ENCODE measurements at places on chromosomes 12 and 14.

DNA sequence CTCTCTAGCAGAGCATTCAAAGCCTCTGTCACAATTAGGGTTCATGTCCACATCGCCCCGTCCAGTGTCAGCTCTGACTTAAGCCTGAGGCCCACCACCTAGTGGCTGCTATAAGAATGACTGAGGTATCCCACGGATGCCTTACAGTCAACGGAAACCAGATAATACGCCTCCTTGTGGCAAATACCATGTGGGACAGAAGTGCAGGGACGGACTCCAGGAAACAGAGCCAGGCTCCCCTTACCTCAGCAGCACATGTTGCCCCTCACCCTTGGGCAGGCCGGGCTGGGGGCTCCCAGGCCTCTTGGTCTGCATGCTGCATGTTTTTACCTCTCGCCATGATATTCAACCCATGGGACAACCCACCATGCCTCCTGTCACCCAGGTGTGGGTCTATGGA lies 86.3 kb downstream of the VWF start:
- no peak for DNase-seq

- DNase-seq, result no peak
Observed at GRCh38 chr12:49974231-49974675, 1.5 kb downstream of the AQP6 start.

- no peak for DNase-seq
Observed at GRCh38 chr12:102299731-102300130, 102.1 kb upstream of the PMCH start.

GRCh38 chr12:70482764-70483163 lies 116.7 kb downstream of the KCNMB4 start:
- no peak for DNase-seq

- DNase-seq, result no peak
Observed at GRCh38 chr14:106459971-106460730, 933.8 kb downstream of the TMEM121 start.

GRCh38 chr12:59660148-59660547 lies 64.3 kb downstream of the SLC16A7 start:
- DNase-seq, result no peak

GRCh38 chr14:42490536-42490935 lies 883.9 kb downstream of the LRFN5 start:
- no peak for DNase-seq

DNA sequence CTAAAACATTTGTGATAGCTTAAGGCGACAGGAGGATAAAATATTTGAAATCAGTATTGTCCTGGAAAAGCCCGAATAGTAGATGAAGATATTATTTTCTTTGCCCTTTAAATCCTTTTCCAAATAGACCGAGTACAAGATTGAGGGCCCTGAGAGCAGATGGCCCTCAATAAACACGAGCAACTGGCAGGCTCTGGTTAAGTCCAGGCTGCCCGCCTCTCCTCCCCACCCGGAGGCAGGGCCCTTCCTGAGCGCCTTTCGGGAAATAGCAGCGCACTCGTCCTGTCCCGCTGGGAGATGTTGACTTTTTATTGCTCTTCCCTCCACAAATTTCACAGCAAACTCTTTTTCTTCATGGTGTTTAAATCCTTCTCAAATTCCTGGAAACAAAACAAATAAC lies 50.8 kb upstream of the MAX start:
- no peak for DNase-seq

GRCh38 chr12:42609605-42610004 lies 20.1 kb upstream of the PRICKLE1 start:
- DNase-seq, result no peak

DNA sequence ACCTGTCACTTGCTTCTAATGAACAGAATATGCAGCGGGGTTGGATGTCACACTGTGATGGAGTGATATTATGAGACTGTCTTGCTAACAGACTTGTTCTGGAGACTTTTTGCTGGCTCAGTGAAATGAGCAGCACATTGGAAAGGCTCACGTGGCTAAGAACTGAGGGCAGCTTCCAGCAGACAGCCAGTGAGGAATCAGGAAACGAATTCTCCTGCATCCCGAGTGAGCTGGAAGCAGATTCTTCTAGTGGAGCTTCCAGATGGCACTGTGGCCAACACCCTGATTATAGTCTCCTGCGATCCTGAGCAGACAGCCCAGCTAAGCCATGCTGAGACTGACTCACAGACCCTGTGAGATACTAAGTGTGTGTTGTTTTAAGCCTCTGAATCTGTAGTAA lies 16.1 kb upstream of the TSPAN9 start:
- DNase-seq, result no peak

DNA sequence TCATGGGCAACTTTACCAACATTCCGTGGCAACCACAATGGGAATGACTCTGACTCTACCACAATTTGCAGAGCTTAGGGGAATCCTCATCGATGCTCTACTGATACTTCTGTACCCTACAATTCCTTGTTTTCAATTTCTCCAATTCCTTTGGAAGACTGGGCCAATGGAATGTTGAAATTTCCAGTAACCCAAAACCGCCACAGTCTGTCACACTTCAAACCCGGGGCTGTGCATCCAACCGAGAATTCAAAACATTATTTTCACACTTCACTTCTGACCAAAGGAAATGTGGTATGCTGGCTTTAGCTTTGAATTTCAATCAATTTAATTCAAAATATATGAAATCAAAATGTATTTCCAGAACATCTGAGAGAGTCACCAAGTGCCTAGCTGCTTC lies 951.4 kb downstream of the VRK1 start:
- DNase-seq, result no peak

DNA sequence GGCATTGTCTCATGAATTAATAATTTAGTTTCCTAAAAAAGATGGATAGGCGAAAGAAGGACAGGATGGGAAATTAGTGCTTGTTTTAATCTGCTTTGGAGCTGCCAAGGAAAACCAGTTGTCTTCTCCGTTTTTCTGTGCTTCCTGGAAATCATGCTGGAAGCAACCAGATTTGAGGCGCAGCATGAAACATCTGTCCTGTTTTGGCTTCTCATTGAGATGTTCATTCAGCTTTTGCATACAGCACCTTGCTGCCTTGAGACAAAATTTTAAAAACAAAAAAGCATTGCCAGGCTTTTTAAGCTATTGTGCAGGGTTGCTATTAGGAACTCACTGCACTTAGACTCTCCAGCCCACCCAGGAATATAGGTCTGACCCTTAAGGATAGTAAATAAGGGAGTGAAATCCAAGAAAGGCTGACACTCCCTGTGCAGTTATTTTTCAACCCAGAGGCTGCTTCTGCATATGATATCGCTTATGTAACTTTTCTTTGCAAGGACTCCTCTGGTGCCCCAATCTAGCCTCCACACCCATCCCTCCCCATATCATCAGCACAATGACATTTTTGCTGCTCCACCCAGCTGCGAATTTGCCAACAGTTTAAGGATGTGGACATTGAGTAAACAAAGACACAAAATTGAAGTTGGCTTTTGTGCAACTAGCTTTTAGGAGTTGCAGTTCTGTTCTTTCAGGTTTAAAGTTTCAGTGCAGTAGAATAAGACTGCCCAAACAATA lies 46.9 kb upstream of the MDM1 start:
- DNase-seq, result no peak

GRCh38 chr12:38772437-38772836 lies 133.0 kb downstream of the CPNE8 start:
- DNase-seq, result no peak

GRCh38 chr12:112327209-112327938 lies 54.9 kb downstream of the HECTD4 start:
- DNase-seq, result no peak

DNA sequence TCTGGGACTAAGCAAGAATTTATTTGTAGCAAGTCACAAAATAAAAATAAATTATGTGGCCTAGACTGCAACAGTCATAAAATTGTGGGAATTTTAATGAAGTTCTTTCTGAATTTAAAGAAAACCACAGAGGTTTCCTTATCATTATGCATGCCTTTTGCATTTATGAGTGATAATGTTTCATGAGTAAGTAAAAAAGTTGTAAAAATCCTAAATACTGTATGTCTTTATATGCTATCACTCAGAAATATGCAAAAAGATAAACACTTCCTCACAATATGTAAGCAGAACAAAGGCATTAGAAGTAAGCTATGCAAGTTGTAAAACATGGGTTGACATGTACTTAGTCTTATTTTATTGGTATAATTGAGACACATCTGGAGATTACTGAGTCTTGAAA lies 239.4 kb upstream of the PDE3A start:
- DNase-seq, result no peak

- DNase-seq, result no peak
Observed at GRCh38 chr12:119859241-119859640, 17.9 kb downstream of the CIT start.

DNA sequence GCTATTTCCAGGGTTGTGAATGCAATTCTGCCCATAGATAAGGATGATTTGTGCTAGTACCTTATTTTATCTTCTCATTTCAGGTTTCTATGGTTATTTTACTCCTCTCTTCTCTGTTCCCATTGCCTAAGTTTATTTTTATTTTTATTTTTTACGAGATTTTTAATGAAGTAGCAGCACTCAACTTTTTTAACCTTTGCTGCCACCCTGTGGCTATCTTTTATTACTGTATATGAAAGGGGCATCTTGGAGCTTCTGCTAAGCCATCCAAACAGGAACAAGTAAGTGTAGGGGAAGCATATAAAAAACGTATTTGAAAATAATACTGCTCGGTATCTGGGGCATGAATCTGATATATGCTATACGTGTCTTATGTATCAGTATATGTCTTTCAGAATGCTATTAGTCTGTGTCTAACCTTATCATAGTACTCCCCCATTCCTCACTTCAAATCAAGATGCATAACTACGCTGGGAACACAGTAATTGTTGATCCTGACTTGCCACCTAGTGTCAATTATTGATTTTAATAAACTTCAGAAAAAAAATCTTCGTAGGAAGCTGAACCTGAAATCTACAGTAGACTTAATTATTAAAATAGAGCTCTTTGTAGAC lies 60.3 kb downstream of the KLRG1 start:
- DNase-seq, result no peak

- no peak for DNase-seq
Observed at GRCh38 chr12:125283521-125283920, 218.3 kb downstream of the AACS start.

GRCh38 chr12:96103067-96103644 lies 67.8 kb upstream of the LTA4H start:
- no peak for DNase-seq

DNA sequence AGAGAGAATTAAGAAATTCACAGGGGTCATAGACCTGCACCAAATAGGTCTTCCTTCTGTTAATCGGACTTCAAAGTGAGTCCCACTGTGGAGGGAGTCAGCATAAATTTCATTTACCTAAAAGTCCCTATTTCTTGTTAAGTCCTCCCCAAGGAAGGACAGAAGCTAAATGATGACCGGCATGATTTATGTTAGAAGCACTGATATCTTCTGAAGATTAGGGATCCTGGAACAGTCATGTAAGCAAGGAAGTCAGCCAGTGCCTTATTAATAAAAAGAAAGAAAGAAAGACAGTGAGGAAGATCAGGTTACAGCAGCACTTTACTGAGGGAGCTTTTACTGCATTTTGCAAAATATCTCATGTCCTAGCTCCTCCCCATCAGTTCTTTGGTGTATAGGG lies 287.5 kb downstream of the FOXG1 start:
- DNase-seq, result no peak

GRCh38 chr14:25041898-25042297 lies 8.0 kb downstream of the STXBP6 start:
- no peak for DNase-seq

DNA sequence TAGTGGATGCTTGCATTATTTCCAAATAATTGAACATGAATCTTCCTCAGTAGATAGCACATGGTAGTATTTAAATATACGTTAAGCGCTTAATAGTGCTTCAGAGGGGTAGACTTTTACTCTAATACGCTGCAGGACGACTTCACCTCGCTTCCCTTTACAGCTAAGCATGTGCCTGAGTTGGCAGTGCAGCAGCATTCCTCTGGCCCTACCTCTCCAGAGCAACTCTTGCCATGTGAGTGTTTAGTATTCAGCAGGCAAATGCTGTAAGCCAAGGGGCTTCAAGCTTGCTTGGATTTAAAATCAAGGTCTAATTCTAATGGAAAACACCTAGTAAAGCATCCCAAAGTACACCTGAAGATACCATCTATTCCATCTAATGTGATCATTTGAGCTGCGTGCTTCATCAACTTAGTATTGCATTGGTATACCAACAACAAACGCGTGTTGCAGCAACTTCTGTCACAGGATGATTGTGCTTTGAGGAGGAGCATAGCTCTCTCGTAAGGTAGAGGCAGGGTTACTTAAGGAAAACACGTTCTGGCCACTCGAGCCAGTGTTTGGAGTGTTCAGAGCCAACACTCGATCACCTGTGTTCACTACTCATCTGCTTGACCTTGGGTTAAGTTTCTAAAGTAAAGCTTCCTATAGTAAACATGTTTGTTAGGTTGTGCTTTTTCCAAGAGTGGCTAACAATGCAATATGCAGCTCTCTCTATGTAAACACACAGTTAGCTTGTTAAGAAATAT lies 60.6 kb downstream of the PIWIL1 start:
- DNase-seq, result no peak

GRCh38 chr12:20527417-20528163 lies 159.3 kb downstream of the PDE3A start:
- no peak for DNase-seq

- no peak for DNase-seq
Observed at GRCh38 chr12:105930557-105931503, 207.9 kb downstream of the NUAK1 start.

GRCh38 chr12:124655048-124655697 lies 87.8 kb upstream of the NCOR2 start:
- DNase-seq, result no peak

DNA sequence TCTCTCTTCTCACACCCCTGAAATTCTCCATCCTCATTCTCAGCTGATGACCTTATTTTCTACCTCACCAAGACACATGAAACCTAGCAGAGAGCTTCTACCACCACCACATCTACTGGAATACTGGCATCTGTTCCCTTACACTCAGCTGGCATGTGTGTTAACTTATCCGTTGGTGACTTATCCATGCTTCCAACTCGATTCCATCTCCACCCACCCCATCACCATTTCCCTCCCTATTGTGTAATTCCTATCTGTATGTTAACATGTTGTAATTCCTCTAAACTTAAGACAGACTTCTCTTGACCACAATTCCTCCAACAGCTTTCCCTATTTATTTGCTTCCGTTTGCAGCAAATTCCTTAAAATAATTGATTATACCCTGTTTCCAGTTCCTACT lies 15.4 kb downstream of the C1S start:
- no peak for DNase-seq

Measured in coronary artery (tissue), 2 donors.